Activated naive CD4-positive, alpha-beta T cell treated with anti-CD3 and anti-CD28 coated beads, Interleukin-2, amount 50 U/mL, for 16 hours (primary cell): ENCODE measurements at places on chromosomes 6 and 20.

GRCh38 chr20:21315138-21315537 lies 12.0 kb downstream of the XRN2 start:
- no peak for DNase-seq

DNA sequence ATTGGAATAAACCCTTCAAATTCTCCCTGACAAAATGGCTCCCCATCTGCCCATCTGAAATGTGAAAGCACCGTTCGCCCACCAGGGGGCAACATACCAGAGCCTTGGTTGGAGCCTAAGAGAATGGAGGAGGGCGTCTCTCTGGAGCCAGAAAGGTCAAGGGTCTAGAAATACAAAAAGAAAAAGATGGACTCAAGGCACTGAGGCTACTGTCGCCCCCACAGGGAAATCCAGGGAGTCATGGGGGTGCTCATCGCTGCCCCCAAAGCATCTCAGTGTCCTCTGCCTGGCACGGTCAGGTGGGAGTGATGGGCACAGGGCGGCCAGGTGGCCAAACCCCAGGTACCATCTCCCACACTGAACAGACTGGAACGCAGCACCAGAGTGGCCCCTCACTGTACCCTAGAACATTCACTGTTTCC lies 136.3 kb downstream of the ZMYND8 start:
- DNase-seq: peak; percentile 61

GRCh38 chr20:63234693-63235398 lies 859 bp upstream of the BIRC7 start:
- DNase-seq: peak; percentile 45

DNA sequence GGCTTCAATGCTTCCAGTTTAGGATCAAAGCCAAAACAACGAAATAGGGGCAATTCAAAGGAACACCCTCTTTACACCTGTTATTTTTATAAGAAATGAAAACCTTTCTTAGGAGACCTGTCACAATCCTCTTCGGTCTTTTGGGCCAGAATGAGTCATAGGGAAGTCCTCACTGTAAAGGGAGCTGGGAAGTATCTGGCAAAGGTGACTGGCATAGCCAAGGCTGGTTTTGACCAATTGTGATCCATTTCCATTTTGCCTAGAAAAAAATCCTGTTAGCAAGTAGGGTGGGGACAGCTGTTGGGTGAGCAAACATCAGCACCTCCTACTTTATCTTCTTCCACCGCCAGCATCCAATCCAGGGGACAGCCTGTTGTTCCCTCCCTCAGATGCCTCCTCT lies 343.2 kb upstream of the SULF2 start:
- no peak for DNase-seq

DNA sequence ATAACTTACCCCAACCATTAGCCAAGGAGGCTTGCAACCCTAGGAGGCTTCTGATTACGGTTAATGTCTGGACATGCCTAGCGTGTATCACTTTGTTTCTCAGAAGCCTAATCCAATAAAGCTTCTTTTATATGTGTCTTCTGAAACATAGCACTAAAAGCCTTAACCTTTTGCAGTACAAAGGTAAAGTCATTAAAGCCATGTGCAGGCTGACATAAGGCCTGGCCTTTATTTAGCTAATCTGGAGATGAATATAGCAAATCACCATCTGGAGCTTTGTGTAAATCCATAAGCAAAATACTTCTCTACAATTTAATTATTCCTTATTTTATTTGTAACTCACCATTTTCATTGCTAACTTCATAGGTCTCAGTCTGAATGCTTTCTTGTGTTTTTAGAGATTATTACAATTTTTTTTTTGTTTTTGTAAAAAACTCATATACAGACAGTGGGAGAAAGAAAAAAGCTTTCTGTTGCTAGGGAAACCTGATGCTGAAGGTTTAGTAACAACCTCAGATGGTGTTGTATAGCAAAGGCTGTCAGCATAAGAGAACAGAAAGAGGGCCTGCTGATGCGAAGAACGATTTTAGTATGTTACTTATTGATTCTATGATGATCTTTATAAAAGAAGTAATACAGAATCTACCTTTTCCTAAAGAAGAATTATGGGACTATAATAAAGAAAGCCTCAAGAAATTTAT lies at the start of gene EYS:
EYS (minus strand) TSS at position 101 of the 701 bp plus-strand sequence. CDS start 211,816 bp downstream, outside the sequence.
- no peak for DNase-seq

DNA sequence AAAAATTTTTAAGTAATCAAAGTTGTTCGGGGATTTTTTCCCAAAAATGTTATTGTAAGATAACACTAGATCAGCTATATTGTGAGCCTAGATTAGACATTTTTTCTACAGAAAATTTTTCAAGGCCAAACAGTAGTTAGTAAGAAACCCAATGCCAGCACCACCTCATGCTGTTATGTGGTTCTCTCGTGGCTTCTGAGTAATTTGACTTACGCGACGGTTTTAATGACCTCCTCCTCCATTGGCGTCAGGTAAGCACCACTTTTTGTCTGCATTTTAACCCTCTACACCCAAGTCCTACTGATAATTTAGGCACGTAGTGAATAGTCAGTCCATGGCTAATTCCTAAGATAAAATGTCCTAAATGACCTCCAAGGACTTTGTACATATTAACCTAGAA lies 9.7 kb downstream of the RPS6KA2 start:
- DNase-seq: no peak

GRCh38 chr20:44402391-44403193 lies 47.1 kb downstream of the HNF4A start:
- DNase-seq: no peak

DNA sequence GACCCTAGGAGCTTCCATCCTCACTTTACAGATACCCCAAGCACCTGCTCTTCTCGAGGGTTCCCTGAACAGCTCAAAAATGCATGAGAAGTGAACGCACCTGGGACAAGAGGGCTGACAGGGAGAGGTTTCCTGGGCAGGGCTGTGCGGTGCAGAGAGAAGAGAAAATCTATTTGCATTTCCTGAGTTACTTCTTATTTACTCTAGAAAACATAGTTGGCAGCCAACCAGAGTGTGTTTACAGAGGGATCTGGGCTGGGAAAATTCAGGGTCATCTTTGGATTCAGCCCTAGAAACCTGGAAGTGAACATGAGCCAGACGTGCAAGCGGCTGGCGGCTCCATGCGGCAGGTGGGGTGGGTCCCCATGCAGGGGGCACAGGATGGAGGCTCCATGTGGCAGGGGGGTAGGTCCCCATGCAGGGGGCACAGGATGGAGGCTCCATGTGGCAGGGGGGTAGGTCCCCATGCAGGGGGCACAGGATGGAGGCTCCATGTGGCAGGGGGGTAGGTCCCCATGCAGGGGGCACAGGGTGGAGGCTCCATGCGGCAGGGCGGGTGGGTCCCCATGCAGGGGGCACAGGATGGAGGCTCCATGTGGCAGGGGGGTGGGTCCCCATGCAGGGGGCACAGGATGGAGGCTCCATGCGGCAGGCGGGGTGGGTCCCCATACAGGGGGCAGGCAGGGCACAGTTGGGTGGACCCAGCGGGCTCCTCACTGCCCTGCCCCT lies 342.0 kb downstream of the TAF4 start:
- DNase-seq: no peak

GRCh38 chr6:3355358-3356055 lies 96.8 kb downstream of the PSMG4 start:
- no peak for DNase-seq

DNA sequence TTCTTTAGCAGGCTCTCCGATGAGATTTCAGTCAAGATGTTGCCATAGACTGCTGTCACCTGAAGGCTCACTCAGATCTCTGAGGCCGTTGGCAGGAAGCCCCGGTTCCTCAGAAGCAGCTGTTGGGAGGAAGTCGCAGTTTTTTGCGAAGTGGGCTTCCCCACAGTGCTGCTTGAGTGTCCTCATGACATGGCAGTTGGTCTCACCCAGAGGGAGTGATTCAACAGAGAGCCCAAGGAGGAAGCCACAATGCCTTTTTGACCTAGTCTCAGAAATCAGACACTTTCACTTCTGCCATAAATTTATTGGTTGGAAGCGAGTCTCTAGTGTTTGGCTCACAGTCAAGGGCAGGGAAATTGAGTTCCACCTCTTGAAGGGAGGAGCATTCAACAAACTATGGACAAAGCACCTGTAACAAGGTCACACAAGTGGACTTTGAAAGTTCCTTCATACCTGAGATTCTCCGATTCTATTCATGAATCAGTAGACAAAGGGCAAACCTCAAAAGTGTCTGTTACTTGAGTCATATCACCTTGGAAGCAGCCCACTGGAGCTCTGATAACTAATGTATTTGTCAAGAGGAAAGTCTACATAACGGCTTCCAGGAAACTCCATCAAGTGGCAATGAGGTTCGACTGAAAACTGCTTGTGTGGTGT lies 208.3 kb downstream of the TASP1 start:
- DNase-seq: no peak

DNA sequence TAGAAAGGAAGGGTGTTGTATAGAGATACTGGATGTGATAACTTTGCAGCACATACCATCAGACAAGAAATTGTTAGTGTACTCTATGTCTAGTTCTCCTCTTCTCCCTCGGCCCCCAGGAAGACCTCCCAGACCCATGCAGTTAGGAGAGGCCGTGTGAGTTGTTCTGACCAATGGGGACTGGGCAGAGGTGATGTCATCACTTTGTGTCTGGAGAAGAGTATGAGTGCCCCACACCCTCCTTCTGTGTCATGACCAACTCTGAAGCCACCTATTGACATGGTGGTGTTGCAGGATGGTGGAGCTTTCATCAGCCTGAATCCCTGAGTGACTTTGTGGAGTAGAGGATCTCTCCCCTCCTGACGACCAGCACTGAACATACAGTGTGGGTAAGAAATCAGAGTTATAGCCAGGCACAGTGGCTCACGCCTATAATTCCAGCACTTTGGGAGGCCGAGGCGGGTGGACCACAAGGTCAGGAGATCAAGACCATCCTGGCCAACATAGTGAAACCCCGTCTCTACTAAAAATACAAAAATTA lies 72.2 kb downstream of the IPCEF1 start:
- DNase-seq: no peak

GRCh38 chr20:20915844-20916243 lies 190.3 kb downstream of the LINC00237 start:
- no peak for DNase-seq

DNA sequence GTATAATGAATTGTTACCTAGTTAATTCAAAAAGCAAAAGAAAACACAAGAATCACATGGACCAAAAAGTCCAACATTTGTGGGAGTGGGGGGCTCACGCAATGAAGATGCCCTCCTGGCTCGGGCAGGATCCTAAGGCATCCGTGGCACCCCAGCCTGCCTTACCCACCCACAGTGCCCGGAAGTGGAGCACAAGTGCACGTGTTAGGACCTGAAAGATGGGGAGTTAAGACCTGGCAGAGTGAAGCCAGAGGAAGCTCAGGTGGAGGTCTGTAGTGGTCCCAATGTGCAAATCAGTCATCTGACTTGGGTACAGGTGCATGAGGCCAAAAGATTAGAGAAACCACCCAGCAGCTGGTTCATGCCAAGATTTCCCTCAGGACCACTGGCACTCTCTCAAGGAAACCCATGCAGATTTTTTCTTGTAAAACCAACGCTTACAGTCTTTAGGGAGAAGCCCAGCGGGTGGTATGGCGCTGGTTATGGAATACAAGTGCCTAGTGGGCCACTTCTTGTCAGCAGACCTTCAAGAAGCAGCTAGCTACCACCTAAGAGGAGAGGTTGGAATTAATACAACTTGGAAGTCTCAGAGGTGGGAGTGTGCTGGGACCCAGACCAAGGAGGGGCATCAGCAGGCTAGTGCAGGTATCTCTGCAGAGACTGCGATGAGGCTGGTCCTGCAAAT lies 42.1 kb downstream of the BFSP1 start:
- DNase-seq: no peak

GRCh38 chr6:37938909-37939308 lies 119.4 kb downstream of the ZFAND3 start:
- no peak for DNase-seq

- peak; percentile 50 for DNase-seq
These were observed 19.1 kb upstream of the CHMP4B start for GRCh38 chr20:33791959-33792597.

DNA sequence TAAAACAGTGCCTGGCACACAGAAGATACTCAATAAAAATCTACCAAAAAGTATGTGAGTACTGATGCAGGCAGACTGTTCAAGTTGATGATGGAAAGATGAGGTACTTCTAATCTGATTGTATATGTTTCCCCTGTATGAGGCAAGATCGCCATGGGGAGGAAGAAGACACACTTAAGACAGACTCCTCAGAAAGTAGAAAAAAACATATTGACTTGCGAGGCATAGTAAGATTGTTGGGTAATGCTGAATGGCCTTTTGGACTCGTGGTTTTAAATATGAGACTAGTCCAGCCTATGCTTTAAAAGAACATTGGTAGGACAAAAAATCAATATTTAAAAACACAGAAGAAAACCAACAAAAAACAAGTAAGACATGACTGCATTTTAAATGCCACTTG lies 72.6 kb downstream of the SHPRH start:
- DNase-seq: no peak

- no peak for DNase-seq
These were observed 18.9 kb upstream of the NXT1 start for GRCh38 chr20:23331450-23332350.

- DNase-seq: no peak
These were observed 6.8 kb downstream of the C6orf52 start for GRCh38 chr6:10687582-10687981.

DNA sequence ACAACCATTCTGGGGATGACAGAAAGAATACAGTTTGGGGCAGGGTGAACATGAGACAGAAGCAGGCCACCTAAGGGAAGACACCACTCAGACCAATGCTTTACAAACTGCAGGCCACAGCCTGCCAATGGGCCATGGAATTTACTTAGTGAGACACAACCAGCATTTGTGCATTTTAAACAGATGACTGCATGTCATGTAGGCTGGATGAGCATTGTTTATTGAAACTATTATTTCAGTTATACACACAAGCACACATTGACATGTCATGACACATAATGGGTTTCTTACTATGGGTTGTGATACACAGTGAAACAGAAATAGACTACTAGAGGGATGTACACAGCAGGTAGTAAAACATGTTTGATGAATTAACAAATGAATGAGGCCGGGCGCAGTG lies 8.0 kb downstream of the PGM3 start:
- no peak for DNase-seq

- no peak for DNase-seq
These were observed 505.5 kb downstream of the PRIM2 start for GRCh38 chr6:57822896-57823358.

- no peak for DNase-seq
These were observed 6.1 kb upstream of the TMEM74B start for GRCh38 chr20:1190847-1191246.

DNA sequence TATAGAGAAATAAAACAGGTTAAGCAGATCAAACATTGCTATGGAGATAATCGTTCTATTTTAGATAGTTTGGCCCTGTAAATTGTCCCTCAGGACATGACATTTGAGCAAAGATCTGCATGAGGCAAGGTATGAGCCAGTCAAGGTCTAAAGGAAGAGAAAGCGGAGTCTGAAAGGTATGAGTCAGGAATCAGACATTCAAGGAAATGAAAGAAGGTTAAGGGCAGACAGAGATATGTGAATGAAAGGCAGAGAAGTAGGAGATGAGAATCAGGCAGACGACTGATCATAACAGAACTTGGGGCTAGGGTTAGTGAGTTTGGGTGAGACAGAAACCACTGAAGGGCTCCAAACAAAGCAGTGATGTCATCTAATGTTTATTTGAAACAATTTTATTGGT lies 775.8 kb downstream of the MAFB start:
- DNase-seq: no peak
